Naive thymus-derived CD4-positive, alpha-beta T cell (primary cell): ENCODE measurements at places on chromosomes 6 and 20. TPM values are rescaled to one million over a fixed set of nuclear protein-coding genes. Genes with fewer than 3 reads are reported as not detected.

GDAP1L1 gene
- total RNA-seq: not detected

ZKSCAN4 gene
- total RNA-seq: 11.8 TPM

- no peak for DNase-seq
Observed at GRCh38 chr6:423799-424345, 32.3 kb downstream of the IRF4 start.

GRCh38 chr6:147103694-147104093, 100.5 kb upstream of the STXBP5 start:
- DNase-seq: no peak

DNA sequence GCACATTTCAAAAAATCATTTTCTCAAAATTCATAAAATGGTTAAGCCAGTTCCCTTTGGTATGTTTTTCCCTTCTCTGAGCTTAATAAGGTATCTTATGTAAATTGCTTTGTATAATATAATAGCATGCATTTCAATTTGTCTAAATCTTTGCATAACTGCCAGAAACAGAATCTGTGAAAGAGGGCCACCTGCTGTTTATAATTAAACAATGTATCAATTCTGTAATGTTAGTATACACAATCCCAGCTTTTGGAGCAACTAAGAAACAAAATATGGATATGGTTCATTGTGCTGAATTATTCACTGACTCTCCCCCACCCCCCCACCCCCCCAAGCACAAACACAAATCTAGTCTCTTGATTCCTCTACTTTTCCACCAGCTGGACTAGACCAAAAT, 54.8 kb downstream of the GPX5 start:
- DNase-seq: no peak
